ENCODE measurements at places on chromosomes 1 and 21.

DNA sequence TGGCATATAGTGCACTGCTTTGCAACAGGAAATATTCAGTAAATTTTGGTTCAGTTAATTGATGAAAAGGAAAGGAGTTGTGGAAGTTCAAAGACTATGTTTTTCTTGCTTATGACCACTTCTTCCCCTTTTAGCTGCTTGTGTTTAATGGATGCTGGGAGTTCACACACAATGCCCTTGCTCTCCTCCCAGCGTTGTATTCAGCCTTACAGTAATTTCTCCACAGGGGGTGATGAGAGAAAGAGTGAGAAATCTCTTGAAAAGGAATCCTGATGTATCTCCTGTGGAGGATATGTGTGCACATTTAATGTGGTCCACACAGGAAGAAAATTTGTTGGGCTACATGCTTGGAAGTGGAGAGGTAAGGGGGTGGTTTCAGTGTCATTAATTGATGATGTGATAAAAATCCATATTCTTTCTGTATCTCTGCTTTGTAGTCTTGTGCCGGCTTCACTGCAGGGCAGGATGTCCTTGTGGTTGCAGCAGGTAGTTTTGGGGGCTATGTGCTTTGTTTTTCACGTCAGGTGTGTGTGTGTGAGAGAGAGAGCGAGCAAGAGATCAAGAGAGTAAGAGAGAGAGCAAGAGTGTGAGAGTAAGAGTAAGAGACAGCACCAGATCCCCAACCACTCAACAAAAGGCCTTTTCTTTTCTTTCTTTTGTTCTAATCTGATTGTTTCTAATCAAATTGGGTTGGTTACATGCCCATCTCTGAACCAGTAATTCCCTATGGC, 204.4 kb downstream of the RWDD3 start:
- no peak for DNase-seq

- no peak for DNase-seq
Observed at GRCh38 chr1:181405584-181405983, 77.7 kb upstream of the CACNA1E start.

DNA sequence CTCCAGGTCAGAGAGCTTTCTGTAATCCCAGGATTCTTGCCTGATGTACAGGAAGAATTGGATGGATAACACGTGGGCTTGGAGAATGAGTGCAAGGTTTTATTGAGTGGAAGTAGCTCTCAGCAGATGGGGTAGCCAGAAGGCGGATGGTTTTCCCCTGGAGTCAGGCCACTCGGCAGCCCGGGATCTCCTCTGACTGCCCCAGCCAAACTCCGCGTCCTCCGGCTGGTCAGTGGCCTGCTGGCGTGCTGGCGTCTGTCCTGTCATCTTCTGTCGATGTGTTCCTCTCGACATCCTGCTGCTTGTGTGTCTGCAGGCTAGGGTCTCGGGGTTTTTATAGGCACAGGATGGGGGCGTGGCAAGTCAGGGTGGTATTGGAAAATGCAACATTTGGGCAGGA, 27.4 kb upstream of the GJA9 start:
- no peak for DNase-seq

DNA sequence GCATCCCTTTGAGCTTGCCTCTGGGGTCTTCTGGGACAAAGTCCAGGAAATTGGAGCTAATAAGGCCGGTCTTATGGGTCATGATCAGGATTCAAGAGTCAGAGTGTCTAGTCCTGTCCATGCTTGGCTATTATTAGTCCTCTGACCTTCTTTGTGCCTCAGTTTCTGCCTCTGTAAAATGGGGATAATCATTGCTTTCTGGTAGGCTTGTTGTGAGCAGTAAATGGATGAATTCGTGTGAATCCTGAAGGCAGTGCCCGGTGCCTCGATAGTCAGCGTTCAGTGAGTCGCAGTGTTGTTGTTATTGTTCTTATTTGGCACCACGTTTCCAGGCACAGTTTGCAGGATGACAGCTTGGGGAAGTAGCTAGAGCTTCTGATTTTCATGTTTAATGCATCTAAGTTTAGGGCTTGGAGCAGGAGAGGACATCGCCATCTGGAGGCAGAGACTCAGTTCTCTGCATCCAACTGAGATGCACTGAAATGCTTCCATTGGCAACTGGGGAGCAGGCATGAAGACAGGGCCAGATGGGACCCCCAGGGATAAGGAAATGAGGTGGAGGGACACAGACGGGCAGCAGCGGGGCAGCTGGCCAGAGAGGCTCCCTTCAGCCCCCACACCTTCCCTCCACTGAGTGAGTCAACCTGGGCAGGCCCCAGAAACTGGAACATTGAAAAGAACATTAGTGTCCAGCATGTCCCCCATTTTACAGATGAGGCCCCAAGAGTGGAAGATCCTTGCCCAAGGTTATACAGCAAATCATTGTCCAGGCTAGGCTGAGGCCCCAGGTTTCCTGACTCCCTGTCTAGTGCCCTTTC, 160.3 kb downstream of the PTPRU start:
- no peak for DNase-seq

DNA sequence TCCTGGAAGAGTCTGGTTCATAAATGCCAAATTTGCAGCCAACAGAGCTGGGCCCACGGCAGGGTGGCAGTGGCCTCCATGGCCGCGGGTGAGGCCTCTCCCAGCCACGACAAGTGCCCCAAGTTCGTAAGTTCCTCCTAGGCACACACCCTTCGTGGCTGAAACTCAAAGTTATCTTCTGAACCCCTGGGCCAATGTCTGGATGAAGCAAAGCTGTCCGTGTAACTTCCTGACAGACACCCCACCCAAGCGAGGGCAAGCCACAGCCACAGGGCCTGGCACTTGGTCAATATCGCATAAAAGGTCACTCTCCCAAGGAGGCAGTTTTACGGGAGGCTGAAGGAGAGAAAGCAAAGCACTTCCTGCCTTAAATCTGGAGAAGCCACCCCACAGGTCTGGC, 27.8 kb upstream of the GPR153 start:
- no peak for DNase-seq

- no peak for DNase-seq
Observed at GRCh38 chr1:246420300-246420699, 86.8 kb downstream of the SMYD3 start.

DNA sequence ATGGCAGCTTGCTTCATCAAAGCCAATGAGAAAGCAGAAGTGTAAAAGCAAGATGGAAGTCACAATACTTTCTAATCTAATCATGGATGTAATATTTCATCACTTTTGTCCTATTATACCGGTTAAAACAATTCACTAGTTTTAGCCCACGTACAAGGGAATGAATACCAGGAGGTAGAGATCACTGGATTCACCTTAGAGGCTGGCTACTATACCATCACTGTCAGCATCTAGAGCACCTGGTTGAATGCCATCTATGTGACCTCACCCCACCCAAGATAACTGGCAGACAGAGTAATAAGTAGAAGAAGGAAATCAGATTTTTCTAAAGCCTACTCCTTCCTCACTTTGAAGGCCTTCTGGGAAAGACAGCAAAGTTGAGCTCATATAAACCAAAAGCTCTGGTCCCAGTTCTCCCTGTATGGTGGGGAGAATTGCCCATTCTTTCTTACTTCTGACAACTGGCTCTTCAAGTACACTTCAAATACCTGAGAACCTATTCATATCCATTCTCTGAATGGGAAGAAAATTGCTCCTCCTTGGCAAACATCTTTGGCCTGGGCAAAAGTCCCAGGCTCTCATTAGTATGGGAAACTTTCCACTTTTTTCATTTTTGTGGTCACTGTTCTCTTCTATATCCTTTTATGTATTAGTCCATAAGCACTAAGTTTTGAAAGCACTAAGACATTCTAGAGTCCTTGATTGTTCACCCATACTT, 24.8 kb downstream of the HSD3B1 start:
- DNase-seq: no peak

GRCh38 chr1:174218983-174219382, 59.7 kb downstream of the RABGAP1L start:
- DNase-seq: no peak

DNA sequence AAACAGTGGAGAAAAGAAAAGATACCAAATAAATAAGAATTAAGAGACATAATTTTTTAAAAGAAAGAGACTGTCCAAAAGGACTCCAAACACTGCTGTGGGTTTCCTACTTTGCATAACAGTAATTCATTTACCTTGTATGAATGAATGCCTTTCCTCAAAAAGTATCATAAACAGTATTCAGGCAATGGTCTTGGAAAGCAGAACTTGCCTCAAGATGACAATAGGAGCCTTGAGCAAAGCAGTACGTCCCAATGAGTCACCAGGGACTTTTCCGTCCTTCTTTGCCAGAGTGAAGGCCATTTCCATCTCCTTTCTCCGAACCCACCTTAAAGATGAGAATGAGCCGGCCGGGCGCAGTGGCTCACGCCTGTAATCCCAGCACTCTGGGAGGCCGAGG, 186.4 kb downstream of the ZBTB18 start:
- DNase-seq: no peak

DNA sequence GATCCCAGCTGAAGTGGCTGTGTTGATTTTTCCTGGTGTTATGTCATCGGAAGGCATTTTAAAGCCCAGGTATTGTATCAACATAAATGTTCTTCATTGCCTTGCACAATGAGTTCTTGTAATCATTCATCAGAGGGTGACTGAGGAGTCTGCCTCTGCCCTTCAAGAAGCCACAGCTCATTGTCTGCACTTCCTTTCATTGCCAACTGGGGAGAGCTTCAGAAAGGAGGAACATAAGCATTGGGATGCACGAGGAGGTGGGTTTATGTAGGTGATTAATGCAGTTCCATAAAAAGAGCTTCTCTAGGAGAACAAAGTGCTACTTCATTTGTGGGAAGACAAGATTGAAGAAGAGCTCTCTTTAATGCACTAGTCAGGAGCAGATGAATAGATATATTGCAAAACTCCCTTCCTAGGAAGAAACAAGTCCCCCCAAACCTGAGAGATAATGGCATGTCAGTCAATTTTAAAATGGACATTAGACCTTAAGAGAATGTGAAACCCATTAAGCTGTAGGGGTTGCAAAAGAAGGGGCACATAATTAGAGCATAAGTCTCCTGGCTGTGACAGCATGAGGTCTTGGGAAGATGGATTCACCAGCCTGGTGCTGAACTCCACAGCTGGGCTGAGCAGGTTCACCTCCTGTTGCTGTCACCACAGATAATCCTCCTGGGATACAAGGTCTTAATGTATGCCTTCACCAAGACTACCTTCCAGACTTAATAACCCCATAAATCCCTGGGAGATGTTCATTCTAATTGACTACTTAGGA, 124.6 kb downstream of the BACH1 start:
- DNase-seq: no peak

GRCh38 chr1:59478822-59479221, 181.9 kb downstream of the FGGY start:
- DNase-seq: no peak

GRCh38 chr1:230509281-230509977, 83.3 kb upstream of the PGBD5 start:
- DNase-seq: no peak

GRCh38 chr1:12183095-12183794, 16.5 kb downstream of the TNFRSF1B start:
- DNase-seq: no peak

GRCh38 chr1:14607295-14607694, 8.8 kb downstream of the KAZN start:
- DNase-seq: no peak

Data from T-helper 2 cell (primary cell).